ENCODE measurements at places on chromosomes 2 and 18. TPM values are rescaled to one million over a fixed set of nuclear protein-coding genes. Genes with fewer than 3 reads are reported as not detected.

DNA sequence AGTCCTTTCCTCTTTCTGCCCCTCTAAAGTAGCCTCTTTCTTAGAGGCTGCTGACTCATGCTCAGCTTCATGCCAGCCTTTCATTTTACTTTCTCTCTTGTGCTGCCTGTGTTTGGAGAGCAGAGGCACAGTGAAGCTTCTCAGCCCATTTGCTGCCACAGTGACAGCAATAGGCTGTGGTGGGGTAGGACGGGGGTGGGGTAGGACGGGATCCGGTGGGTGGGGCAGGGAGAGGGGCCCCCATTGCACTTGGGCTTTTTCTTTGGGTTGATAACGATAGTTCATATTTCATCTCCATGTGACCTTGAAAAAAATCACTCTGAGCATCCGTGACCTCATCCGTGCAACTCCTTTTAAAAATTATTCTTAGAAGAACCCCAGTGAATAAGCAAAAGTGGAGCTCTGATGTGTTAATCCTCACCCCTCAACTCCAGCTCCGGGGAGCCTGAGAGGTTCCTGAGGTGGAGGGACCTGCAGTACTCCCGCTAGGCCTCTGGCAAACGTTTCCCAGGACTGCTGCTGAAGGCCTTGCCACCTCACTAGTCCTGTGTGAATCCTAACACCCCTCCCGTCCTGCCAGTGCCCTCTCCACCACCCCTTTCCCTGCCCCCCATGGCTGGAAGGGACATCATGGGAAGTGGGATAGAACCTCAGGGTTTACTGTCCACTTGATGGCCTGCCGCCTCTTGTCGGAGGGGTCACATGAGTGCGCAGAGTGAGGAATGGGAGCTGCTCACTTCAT is 70.8 kb downstream of the INPP4A start:
- H3K4me1 ChIP-seq = peaks cover 83% of the 10 kb centered on the region
- no peak for DNase-seq

- peaks cover 13% of the 10 kb centered on the region for H3K4me1 ChIP-seq
- no peak overlapping the region for H3K27ac ChIP-seq
- H3K36me3 ChIP-seq = no peaks in the 10 kb centered on the region
- DNase-seq = no peak
- H3K4me3 ChIP-seq = no peak overlapping the region
These were observed 19.0 kb downstream of the DYNC1I2 start for GRCh38 chr2:171706152-171706803.

CEBPZOS gene
- 39.7 TPM for total RNA-seq

CRYBA2 gene
- not detected for total RNA-seq

DNA sequence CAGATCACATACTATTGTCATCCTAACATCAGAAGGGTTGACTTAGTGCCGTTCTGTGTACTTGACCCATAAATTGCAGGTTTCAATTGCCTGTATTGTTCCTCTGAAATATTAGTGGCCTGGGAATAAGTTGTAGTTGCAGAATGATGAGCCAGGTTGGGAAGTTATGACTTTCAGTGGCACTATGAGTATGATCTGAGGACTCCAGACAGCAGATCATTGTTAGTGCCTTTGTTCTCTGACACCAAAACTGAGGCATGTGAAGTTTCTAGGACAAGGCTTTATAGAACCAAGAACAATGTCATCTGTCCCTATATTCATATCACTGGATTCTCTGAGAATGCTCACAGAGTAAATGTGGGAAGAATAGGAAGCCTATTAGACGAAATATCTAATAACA is 403.7 kb downstream of the STK39 start:
- no peak for DNase-seq
- no peak overlapping the region for H3K27ac ChIP-seq
- peaks cover 3% of the 10 kb centered on the region for H3K36me3 ChIP-seq
- H3K4me3 ChIP-seq = no peak overlapping the region
- H3K4me1 ChIP-seq = no peaks in the 10 kb centered on the region

GRCh38 chr2:191936882-191937405 is 90.1 kb upstream of the CAVIN2 start:
- H3K36me3 ChIP-seq = no peaks in the 10 kb centered on the region
- H3K4me3 ChIP-seq = no peak overlapping the region
- peaks cover 15% of the 10 kb centered on the region for H3K27me3 ChIP-seq
- H3K27ac ChIP-seq = no peak overlapping the region
- no peak for DNase-seq
- no peaks in the 10 kb centered on the region for H3K4me1 ChIP-seq

CNOT9 gene
- total RNA-seq = 82.9 TPM

ANKRD29 gene
- total RNA-seq = not detected

ERFE gene
- total RNA-seq = 0.88 TPM

IL36B gene
- total RNA-seq = not detected
